AG09309 (cell line): ENCODE measurements at places on chromosomes 6 and 20.

DNA sequence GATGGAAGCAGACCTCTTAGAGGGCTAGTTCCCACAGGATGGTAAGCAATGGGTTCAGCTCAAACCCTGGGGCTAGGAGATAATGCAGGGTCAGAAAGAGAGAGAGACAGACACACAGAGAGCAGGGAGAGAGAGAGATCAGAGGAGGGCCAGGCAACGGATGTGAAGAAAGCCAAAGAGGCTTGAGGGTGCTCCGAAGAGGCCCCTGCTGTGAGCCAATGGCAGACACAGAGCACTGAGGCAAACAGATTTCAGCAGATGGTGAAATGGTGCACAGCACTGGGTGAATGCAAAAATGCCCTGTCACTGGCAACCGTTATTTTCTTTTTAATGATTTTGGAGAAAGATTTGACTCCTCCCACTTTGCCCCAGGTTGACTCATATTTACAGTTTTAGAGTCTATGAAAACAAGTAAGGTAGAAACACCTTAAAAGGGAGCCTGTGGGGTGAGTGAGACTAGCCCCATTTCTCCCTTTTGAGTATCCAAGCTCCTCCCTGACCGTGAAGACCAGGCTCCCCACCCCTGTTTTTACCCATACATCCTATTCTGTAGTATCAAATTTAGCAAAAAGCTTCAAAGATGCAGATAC lies 840 bp downstream of the DEFB132 start:
- no peak for DNase-seq

GRCh38 chr6:41228616-41229015 lies 467 bp downstream of the TREML4 start:
- DNase-seq = no peak

GRCh38 chr20:444862-445426 lies 17.4 kb downstream of the TBC1D20 start:
- no peak for DNase-seq

DNA sequence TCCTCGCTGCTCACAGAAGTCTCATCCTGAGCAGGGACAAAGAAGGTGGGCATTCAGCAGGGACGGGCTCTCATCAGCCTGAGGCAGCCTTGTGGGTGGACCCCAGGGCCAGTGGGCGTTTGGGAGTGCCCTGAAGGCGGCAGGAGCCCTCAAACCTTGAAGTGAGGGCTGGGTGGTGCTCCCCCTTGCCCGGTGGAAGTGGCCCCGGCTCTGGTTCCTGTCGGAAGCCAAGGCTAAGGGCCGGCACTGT lies 110.5 kb downstream of the NOL4L start:
- no peak for DNase-seq

DNA sequence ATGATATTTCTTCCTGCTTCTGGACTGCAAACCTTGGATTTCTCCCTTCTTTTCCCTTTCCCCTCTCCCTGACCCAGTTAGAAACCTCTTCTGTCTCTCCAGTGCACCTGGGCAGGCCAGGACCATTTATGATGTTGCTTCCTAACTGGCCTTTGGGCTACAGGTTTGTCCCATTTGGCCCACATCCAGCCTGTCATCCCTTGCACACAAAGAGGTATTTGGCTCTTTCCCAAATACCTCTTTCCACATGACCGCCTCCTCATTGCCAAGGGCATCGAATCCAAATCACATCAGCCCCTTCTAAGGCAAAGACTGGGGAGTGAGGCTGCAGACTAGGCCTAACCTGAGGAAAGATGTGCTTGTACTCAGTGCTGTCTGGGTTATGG lies 13.6 kb downstream of the FGD2 start:
- no peak for DNase-seq

- no peak for DNase-seq
These were observed 240.4 kb upstream of the RREB1 start for GRCh38 chr6:6867404-6867799.

GRCh38 chr6:71187141-71187540 lies 101.5 kb upstream of the OGFRL1 start:
- no peak for DNase-seq

DNA sequence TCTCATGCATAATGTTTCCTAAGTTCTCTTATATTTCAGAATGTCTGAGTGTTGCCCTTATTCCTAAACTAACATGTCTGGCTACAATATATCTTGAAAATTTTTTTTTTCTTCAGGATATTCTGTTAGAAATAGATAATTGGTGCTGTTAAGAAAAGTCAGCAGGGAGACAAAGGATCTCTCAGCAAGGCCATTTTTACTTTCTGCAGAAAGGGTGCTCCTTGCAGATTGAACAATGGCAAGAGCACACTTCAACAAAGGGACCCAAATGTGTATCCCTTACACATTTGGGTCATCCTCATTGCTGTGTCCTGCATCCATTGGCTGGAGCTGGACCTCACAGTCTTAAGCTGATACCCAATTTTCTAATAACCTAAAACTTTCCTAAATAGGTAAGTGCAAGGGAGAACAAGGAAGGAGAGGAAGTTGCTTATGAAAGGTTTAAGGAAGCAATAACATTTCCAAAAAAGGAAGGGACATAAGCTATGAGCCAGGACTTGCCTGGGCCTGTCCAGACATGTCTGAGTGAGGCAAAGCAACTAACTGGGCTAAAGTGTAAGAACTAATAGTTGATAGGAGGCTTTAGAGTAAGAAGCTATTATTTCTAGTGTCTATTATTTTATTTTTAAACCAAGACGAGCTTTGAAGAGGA lies 429.6 kb downstream of the BCKDHB start:
- DNase-seq = no peak
